ENCODE measurements at places on chromosomes 13 and 19.

GRCh38 chr13:75145927-75146326 is 336.0 kb downstream of the TBC1D4 start:
- DNase-seq = peak; percentile 31

DNA sequence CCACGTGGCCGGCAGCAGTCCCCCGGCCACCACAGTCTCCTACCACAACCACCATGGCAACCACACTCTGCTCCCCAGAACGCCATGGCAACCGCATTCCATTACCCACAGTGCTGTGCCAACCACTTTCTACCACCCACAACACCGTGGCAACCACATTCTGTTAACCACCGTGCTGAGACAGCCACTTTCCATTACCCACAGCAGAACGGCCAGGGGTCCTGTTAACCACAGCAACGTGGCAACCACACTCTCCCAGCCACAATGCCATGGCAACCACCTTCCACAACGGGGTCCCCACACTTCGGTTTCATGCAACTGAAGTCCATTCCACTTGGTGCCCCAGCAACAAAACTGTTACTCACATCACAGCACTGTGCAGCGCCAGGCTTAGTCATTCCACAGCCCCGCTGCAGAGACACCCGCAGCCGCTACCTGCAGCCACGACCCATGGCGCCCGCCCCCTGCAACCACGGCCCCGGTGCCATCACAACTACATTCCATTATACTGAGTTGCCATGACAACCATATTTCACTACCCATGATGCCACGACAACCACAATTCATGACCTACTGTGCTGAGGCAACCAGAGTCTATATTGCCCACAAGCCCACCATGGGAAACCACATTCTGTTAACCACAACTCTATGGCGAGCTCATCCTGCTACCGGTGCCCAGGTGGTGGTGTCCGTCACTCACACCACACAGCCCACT is 10.0 kb downstream of the DPF1 start:
- peak; percentile 45 for DNase-seq

GRCh38 chr19:35774274-35775045 is 904 bp upstream of the ARHGAP33 start:
- DNase-seq = no peak

- DNase-seq = peak; percentile 5
Observed at GRCh38 chr19:52248241-52248640, 21.1 kb upstream of the ZNF766 start.

GRCh38 chr19:18208098-18208951 is 4.5 kb upstream of the RAB3A start:
- peak; percentile 68 for DNase-seq

Measured in fibroblast of skin of abdomen (primary cell).